ENCODE measurements at places on chromosomes 12 and 14.

DNA sequence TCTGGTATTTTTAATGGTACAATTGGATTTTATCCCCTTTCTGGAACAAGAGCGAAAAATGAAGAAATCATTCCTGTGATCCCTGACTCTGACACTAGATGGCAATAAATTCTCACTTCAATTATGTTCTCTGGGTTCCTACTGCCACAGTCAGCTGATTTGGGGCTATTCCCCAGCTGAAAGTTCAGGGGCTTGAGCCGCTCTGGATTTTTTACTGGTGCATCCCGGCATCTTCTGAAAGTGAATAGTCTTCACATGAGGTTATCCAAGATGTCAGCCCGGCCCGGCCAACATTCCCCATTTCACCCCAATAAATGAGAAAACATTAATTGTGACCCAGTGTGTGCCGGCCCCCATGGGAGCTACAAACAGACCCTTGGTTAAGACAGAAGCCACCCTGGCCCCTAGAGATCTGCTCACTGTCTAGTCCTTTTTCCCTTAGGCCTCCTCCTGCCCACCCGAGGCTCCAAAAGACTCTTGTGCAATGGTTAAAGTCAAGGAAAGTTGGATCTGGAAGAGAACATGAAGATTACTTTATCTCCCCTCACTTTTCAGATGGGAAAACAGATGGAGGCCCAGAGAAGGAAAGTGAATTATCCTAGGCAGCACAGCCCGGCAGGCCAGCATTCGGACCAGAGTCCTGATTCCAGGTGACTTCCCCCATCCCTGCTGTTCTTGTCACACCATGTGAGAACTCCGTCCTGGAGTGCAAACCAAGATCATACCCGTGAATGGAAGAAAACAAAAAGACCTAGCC is 20.8 kb downstream of the CKAP4 start:
- DNase-seq = no peak

DNA sequence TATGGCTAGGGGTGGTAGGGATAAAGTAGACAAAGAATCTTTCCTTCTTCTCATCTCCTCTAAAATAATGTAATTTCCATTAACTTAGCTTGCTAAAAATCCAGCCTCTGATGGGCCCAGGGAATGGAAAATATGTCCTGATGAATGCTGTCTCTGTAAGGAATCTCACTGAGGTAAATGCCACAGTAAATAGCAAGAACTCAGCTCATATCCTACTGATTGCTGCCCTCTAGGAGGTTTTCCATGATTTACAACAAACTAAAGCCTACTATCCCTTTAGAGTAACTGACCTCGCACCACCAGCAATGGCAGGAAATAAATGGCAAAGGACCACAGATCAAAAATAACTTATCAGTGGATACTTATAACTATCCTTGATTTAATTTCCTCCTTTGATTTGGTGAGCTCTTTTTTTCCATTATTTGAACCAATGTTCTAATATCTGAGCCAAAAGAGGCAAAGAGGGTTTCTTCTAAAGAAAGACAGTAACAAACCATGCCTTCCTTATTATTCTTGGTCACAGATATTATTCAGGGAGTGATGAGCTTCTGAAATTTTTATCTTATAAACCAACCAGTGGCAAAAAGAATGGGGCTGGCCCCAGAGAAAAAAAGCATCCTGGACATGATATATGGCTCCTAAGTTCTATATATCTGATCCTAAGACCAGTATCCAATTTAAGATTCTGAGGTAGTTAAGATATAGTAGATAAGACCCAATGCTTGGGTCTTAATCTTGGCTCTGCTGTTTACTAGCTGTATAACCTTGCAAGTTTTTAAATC is 43.8 kb downstream of the SENP1 start:
- DNase-seq = no peak

- DNase-seq = no peak
These were observed 319.5 kb downstream of the TMEM117 start for GRCh38 chr12:44155358-44155757.

DNA sequence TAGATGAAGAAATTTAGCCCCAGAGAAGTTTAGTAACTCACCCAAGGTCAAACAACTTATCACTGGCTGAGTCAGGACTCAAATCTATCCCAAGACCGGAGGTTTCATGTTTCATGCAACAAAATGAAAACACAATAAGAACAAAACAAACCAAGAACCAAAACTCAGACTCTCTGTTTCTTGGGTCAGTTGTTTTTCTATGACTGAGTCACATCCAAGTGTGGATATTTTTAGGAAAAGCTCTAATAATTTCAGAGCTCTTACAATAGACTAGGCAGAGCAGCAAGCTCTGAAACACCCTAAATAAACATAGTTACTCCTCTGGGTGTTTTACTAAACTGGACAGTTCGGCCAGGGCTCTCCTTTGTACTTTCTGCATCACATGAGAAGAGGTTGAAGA is 87.6 kb upstream of the PRB2 start:
- no peak for DNase-seq

DNA sequence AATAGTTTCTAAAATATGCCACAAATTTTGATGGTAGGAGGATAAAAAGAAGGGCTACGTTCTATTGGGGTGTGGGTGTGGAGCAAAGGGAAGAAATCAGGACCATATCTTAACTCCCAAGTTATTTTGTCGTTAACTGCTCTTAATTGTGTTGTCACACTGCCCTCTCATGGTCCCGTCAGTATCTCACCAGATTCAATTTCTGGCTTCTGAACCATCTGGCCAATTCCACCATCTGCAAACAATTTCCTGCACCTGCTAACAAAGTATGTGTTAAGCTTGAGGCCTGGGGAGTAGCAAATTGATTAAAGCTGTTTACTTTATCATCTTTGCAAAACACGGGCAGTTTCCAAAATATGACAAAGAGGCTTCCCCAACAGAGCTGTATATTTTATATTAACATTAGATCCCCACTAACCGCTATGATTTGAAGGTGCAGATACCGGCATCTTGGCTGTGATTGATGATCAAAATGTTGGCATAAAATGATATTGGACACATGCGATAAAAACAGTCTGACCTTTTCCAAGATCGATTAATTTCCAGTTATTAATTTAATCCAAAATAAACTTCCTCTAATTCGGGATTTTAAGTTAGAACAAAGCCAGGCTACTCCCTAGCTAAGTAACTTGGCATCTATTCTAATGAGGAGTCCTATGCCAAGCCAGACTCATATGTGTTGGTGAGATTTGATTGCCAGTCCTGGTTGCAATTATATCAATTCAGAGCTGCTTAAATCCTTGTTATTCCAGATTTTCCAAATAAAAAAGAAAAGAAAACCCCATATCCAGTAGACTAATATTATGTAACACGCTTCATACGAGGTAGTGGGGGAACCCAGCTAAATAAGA is 6.9 kb upstream of the DNM1L start:
- DNase-seq = no peak

- peak; percentile 88 for DNase-seq
These were observed 3.7 kb downstream of the ZFP36L1 start for GRCh38 chr14:68788996-68789820.

GRCh38 chr12:78981-79380 is 12.4 kb downstream of the IQSEC3 start:
- no peak for DNase-seq

DNA sequence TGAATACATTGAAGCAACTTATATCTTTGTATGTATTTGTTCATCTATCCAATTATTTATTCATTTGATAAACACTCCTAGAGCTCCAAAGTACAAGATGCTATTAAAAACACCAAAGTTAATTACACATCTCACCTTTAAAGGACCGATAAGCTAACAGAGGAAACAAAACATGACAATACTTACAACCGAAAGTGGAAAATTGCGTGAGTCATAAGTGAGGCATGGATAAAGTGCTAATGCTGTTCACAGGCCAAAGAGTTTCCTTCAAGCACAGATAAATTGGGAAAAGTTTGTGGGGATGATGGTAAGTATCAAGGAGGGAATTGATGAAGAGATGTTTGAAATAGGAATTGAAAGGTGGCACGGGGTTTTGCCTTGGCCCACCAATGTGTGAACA is 172.8 kb upstream of the KITLG start:
- no peak for DNase-seq

DNA sequence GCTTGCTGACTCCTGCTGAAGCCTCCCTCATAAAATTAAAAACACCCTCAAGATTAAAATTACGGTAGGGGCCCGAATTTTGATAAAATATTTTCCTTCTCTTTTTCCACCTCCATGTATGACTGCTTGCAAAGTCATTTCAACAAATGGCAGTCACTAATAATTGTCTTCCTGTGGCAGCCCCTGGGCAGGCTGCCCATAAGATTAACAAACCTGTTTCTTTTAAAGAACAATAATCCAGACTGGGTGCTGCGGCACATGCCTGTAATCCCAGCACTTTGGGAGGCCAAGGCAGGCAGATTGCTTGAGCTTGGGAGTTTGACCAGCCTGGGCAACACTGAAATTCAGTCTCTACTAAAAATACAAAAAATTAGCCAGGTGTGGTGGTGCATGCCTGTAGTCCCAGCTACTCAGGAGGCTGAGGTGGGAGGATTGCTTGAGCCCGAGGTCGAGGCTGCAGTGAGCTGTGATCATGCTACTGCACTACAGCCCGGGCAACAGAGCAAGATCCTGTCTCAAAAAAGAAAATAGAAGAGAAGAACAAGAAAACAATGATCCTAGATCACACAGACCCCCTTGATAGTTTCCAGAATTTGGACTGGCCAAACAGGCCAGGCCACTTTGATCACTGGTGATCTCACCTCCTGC is 8.7 kb downstream of the SAV1 start:
- DNase-seq = no peak

DNA sequence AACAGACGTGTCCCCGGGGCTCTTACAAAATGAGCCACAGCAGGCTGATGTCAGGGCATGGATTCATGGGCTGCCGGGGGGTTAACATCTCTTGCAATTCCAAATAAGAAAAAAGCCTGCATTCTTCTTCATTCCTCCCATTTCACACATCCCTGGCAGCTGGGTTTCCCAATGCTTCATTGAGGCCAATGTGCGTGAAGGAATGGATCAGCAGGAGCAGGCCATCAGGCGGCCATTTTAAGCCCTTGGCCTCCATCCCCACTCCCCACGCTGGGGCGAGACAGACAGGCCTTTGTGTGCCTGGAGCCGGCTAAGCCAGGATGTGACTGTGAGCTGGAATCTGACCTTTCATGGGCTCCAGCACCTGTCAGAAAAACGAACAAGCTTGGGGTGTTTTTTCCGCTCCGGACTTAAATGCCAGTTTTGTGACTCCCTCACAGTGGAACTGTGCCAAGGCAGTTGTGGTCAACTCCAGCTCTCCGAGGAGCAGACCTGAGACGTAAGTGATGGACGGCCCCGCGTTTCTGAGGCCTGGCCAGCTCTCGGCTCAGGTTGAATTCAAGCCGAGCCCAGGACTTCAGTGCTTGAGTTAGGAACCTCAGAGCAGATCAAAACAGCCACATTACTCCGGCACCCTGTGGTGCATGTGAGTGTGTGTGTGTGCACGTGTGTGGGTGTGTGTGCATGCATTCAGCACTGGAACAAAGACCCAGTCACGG is 133.1 kb downstream of the TMEM30B start:
- peak; percentile 88 for DNase-seq

DNA sequence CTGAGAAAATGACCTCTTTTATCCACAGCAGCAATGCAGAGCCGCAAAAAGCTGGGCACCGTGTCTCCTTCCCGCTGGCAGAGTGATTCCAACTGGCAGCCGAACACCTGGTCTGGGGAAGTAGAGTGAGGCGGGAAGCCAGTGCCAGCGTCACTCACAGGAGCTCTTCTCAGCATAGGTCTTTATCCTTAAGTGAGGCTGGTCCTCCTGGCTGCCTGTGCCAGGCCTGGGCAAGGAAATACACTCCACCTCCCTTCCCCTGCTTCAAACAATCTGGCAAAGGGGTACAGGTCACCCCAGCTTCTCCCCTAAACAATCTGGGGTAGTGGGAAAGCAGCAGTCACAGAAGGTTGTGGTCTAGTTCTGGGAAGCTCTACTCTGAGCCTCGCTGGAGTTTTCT is 4.8 kb downstream of the ARHGAP9 start:
- DNase-seq = no peak

DNA sequence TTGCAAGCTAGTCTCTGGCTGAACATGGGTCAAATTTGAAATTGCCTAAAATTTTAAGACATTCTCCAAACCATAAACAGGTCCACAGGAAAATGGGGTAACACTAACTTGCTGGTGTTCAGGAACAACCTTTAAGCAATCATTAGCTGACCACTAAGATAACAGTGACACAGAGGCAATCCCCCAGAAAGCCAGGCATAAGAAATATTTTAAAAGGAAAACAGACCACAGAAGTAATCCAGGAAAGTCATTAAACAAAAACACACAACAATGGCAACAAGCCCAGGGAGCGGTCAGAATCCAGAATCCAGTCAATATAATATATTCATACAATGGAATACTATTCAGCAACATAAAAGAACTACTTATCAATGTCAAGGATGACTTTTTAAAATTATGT is 59.1 kb downstream of the LRP6 start:
- DNase-seq = no peak

- DNase-seq = no peak
These were observed 14.7 kb downstream of the SLC4A8 start for GRCh38 chr12:51439330-51439729.

DNA sequence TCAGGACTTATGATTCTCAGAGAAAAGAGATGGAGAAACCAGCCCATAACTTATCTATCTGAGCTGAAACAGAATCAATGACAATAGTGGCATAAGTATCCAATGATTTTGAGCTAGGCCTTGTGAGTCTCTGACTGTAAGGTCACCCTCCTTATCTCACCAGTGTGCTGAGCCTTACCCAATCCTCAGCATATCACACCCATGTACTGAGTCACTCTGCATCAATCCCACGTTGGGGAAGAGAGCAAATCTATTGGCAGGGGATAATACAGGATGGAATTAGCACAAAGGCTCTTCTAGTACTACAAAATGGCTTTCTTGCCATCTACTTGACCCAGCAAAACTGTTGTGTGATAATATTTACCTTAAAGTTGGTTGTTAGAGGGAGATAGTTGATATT is 997.8 kb downstream of the NRXN3 start:
- DNase-seq = no peak

GRCh38 chr12:113055594-113056380 is 743 bp upstream of the DTX1 start:
- no peak for DNase-seq

GRCh38 chr14:52545584-52546317 is 6.6 kb downstream of the TXNDC16 start:
- no peak for DNase-seq
